Anterior cingulate cortex (tissue), 58 donors: ENCODE measurements at places on chromosomes 12 and 14.
A peak's percentile ranks its signal among the peaks of the same experiment; 100 is the strongest.

DNA sequence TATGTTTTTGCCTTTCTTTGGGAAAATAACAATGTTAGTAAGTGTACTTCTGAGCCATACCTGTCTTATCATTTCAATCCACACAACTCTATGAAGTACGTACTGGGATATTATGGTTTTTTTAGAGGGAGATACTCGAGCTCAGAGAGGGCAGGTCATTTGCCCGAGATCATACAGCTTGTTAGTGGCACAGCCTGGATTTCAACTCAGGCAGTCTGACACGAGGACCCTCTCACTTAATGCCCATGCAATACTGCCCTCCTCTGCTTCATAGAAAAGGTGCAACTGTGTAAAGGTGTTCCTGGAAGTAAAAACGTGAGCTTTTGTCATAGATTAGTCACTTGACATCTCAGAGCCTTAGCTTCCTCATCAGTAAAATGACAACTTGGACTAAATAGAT, 128.0 kb downstream of the NDUFA12 start:
- DNase-seq = no peak

- no peak for DNase-seq
Observed at GRCh38 chr12:5567016-5567725, 135.3 kb downstream of the NTF3 start.

- DNase-seq = peak; percentile 89
Observed at GRCh38 chr12:119208626-119209061, 29.9 kb downstream of the HSPB8 start.

DNA sequence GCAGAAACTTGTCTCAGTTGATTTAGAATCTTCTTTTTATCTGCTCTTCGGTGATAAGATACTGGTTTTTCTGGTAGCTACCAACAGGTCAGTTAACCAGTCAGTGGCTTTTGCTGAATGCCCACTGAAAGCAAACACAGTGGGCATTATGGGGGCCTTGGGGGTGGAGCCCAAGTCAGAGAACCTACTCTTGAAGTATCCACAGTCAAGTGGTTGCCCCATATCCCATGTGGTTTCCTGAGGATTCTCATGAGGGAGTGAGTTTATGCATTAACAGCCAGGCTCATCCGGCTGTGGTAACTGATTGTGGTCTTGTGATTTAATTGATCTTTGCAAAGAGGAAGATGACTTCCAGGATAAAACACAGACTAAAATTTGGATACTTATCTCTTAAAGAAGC, 83.7 kb downstream of the ST8SIA1 start:
- no peak for DNase-seq

DNA sequence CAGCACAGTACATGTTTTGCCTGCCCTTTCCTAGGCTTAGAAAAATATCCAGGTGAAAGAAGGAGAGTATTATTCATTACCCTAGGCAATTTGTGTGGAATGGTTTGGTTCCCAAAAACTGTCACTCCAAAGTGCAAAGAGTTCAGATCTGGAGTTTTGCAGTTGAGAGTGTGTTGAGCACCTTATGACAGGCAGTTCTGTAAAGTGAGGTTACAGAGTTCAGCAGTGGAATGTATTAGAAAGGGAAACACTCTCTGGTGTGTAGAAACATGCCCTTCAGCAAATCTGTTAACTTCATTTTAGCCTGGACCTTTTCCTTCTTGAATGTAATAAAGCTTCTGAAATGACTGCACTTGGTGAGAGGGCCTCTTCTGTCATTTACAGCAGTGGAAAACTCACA, 154.0 kb upstream of the SSTR1 start:
- no peak for DNase-seq

- DNase-seq = no peak
Observed at GRCh38 chr14:87160989-87161388, 832.0 kb downstream of the GALC start.

DNA sequence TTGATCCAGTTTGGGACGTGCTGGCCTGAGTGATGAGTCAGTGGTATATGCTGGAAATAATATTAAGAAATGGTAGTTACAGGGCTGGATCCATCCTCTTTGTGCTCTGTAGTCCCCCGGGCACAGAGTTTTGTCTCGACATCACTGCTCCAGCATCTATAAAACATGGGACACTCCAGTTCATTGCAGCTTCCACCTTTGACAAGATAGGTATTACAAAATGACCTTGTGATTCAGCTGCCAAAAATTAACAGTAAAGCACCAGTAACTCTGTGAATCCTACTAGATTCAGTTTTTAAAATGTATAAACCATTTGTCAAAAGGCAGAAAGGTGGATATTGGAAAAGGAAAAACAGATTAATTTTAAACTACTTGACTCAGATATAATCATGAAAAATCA, 14.6 kb upstream of the GNG2 start:
- DNase-seq = no peak

DNA sequence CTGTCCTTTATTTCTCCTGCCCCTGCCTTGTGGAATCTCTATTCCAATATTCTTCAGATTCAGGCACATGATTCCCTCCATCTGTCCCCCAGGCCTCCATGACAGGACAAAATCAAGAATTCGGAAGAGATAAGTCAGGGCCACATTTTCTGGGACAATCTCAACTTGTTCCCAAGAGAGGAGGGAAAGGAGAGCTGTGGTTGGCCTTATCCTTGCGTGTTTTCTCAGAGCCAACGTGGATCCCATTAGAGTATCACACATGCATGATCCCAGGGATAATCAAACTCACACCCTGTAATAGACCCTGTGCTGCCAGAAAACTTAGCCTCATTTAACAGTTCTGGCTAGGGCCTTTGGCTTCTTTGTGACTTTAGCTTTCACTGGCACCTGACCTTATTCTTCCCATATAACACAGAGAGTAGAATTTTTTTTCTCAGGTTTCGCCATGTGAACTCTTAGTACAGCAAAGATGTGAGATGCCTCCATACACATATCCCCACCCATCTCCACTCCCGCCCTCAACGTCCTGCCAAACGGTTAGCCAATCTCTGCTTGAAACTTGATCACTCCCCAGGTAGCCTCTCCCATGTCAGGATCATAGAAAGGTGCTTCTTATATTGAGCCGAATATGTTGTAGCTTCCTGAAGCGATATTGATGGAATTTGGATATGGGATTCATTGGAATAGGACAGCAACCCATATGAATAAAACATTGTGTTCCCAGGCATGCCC, 6.7 kb upstream of the KRT1 start:
- no peak for DNase-seq

- no peak for DNase-seq
Observed at GRCh38 chr12:54126696-54127537, 61.9 kb downstream of the SMUG1 start.

DNA sequence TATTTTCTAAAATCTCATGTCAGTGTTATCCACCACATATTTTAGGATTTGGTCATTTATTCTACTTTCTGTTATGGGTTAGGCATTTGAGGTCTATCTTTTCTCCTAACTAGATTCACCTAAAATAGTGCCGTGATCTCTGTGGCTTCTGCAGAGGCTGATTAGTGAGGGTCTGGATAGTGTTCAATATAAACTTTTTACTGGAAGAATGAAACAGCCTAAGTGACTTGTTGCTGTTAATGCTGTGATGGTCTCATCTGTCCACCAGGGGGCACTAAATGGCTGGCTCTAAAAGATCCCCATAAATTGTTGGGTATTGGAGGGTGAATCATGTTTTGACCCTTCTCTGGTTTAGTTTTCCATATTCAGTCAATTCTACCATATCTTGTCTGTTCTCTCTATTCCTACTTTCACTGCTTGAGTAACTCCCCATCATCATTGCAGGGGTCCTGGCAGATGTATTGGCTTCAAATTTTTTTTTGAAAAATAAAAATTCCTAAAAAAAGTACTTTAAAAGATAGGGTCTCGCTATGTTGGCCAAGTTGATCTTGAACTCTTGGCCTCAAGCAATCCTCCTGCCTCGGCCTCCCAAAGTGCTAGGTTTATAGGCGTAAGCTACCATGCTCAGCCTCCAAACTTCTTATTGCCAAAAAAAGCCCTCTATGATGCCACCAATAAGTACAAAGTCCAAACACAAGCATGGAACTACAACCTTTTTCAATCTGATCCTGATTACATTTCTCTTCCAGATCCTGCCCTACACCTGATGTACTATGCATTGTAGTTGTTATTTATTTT, 6.9 kb downstream of the PABPN1 start:
- DNase-seq = peak; percentile 66

DNA sequence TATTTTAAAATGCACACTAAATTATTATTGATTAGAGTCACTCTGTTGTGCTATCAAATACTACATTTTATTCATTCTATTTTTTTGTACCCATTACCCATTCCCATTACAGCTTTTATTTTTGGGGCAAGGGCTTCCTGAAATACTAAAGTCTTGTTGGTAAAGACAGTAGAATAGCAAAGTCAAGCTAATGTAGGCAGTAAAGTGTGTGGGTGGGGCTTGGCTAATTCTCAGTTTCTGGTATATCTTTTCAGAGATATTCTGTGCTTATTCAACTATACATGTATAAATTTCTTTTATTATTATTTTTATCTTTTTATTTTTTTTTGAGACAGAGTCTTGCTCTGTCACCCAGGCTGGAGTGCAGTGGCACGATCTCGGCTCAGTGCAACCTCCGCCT, 22.3 kb upstream of the PHC1 start:
- no peak for DNase-seq
